Epithelial cell of alveolus of lung (primary cell): ENCODE measurements at places on chromosomes 3 and 15. TPM values are rescaled to one million over a fixed set of nuclear protein-coding genes. Genes with fewer than 3 reads are reported as not detected.

Gene ECE2
- not detected in 2 replicates for total RNA-seq

Gene PLA2G4F
- total RNA-seq, result not detected in 2 replicates

Gene TRIM42
- not detected in 2 replicates for total RNA-seq

Gene NTRK3
- 0.26 TPM in 1 of 2 replicates, not detected in the other for total RNA-seq

Gene PLIN1
- total RNA-seq, result 0.13 and 0.72 TPM in 2 replicates

Gene GOLGA8S
- total RNA-seq, result not detected in 2 replicates

Gene HIGD2B
- not detected in 2 replicates for total RNA-seq

Gene SNTN
- not detected in 2 replicates for total RNA-seq

Gene NANOGP8
- total RNA-seq, result not detected in 2 replicates

Gene OGG1
- total RNA-seq, result 13.9 and 18.1 TPM in 2 replicates

Gene GALNT15
- 1.2 and 16.8 TPM in 2 replicates for total RNA-seq

Gene TRANK1
- total RNA-seq, result 5.5 and 6.1 TPM in 2 replicates

Gene DLL4
- 0.88 and 3.1 TPM in 2 replicates for total RNA-seq

Gene SEMA5B
- not detected in 2 replicates for total RNA-seq
